ENCODE measurements at places on chromosomes 2 and 18. TPM values are rescaled to one million over a fixed set of nuclear protein-coding genes. Genes with fewer than 3 reads are reported as not detected.

The PLGLB1 gene
- total RNA-seq: 2.1 TPM

The GPR45 gene
- not detected for total RNA-seq

The CIDEA gene
- total RNA-seq: not detected

The BUB1 gene
- 21.9 TPM for total RNA-seq

The LYPD6 gene
- total RNA-seq: 5.1 TPM

The PSMA8 gene
- 2.9 TPM for total RNA-seq

The CFC1 gene
- total RNA-seq: 6.6 TPM

The C2orf78 gene
- total RNA-seq: 0.91 TPM

The SH3BP4 gene
- total RNA-seq: 134 TPM

The COLEC12 gene
- 11.1 TPM for total RNA-seq

The DGUOK gene
- total RNA-seq: 77.4 TPM

The TEKT4 gene
- 0.09 TPM for total RNA-seq

The FN1 gene
- 84.2 TPM for total RNA-seq

The IL36G gene
- not detected for total RNA-seq

The FHL2 gene
- 250 TPM for total RNA-seq

The ALPP gene
- total RNA-seq: not detected

The CAVIN2 gene
- total RNA-seq: 27.1 TPM

The HMSD gene
- total RNA-seq: not detected

The ST6GAL2 gene
- total RNA-seq: 48.3 TPM

The TUBB8B gene
- total RNA-seq: 3.9 TPM

The NAPG gene
- 23.2 TPM for total RNA-seq

The PARD3B gene
- total RNA-seq: 25.0 TPM

The L3MBTL4 gene
- total RNA-seq: 20.5 TPM

The SLC19A3 gene
- total RNA-seq: 0.41 TPM

The SF3B6 gene
- total RNA-seq: 78.9 TPM

The ERBB4 gene
- total RNA-seq: 1.0 TPM

The EDAR gene
- 0.68 TPM for total RNA-seq

The RBBP8 gene
- total RNA-seq: 31.8 TPM

The COL4A3 gene
- total RNA-seq: 7.0 TPM

The IMMT gene
- 32.6 TPM for total RNA-seq

The SLC40A1 gene
- 86.7 TPM for total RNA-seq

The MAPK4 gene
- 12.6 TPM for total RNA-seq

The SERPINB8 gene
- 2.0 TPM for total RNA-seq

The EFEMP1 gene
- total RNA-seq: 109 TPM

The OR6B3 gene
- total RNA-seq: not detected

The NRP2 gene
- total RNA-seq: 9.7 TPM

The DTNB gene
- total RNA-seq: 61.9 TPM

The GPR39 gene
- total RNA-seq: 5.3 TPM

The MAP3K19 gene
- 2.7 TPM for total RNA-seq

The RBKS gene
- 1.8 TPM for total RNA-seq

The CTLA4 gene
- 0.28 TPM for total RNA-seq

The LRATD1 gene
- total RNA-seq: 123 TPM

The ZBTB7C gene
- total RNA-seq: 14.7 TPM

The RNU2-63P gene
- not detected for total RNA-seq

The NYAP2 gene
- not detected for total RNA-seq

The SCN9A gene
- 0.46 TPM for total RNA-seq

The ABCB11 gene
- total RNA-seq: 1.2 TPM

The POTEE gene
- 8.6 TPM for total RNA-seq

The TRIM54 gene
- 17.9 TPM for total RNA-seq

The MAL gene
- 3.1 TPM for total RNA-seq

Measured in prostate gland (tissue), 2 donors.